Upper lobe of left lung (tissue), 6 donors: ENCODE measurements at places on chromosomes 1 and 21.

DNA sequence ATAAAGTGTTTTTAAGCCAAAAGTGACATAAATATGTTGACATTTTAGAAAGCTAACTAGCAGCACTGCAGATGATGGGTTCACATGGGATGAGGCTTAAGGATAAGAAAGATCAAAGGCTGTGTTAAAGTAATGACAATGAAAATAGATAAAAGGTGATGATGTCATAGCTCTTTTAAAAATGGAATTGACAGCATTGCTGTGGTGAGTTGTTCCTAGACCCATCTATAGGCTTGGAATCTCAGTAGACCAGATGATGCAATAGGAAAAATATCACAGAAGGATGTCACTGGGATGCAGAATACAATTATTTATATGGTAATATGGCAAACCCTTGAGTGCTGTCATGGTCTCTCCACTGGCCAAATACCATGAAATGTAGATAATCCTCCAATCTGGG lies 286.0 kb downstream of the PLA2G4A start:
- DNase-seq = no peak

DNA sequence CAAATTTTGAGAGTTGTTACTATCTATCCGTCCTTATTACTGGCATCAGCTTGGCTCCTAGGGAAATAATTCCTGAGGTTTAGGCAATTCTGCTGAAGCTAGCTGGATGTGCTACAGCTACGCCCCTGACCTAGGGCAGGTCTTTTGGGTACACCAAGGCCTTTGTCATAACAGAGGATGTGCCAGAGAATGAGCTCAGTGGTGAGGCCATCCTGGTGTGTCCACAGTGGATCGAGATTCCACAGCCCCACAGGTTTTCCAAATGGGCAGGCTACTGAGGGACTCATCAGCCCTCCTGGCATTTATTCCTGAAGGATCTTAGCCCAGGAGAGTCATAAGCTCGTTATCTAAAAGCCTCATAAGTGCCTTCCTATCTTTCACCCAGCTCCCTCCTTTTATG lies 475.2 kb upstream of the USP24 start:
- DNase-seq = no peak

GRCh38 chr1:53947172-53947907 lies 1.2 kb downstream of the LRRC42 start:
- no peak for DNase-seq

GRCh38 chr21:31448496-31448895 lies 104.4 kb upstream of the TIAM1 start:
- DNase-seq = no peak

GRCh38 chr1:217465102-217465501 lies 165.8 kb downstream of the GPATCH2 start:
- no peak for DNase-seq

- no peak for DNase-seq
Observed at GRCh38 chr1:245771511-245772281, 616.9 kb downstream of the KIF26B start.

DNA sequence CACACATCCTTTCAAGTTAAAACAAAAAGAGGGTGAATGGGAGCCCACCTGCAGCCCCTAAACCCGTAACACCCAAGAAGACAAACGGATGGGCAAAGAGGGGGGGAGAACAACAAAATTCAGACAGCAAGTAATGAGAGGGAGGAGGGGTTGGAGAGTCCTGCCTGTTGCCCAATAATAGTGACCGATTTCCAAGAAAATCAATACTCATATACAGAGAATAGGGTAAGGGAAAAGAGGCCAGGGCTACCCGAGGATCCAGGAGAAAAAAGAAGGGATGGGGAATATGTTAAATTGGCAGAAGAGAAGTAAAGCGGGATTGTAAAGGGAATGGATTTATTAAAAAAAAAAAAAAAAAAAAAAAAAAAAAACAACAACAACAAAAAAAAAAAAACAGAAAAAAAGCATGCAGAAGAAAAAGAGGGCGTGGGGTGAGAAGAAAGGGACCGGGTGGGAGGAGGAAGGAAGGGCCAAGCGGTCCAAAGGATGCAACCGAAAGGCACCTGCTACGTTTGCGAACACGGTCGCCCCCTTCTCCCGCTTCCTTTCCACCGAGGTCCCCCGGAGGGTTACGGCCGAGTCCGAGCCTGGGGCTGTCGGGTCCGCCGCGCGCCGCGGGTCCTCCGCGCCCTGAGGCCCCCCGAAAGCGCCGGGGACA lies 930 bp downstream of the SLC30A10 start:
- no peak for DNase-seq

- no peak for DNase-seq
Observed at GRCh38 chr1:216453777-216454176, 30.5 kb upstream of the USH2A start.

GRCh38 chr1:204149635-204150565 lies 1.9 kb downstream of the ETNK2 start:
- DNase-seq = no peak

- DNase-seq = peak; percentile 34
Observed at GRCh38 chr1:183243161-183244050, 57.3 kb downstream of the LAMC2 start.

GRCh38 chr1:90046635-90047034 lies 51.7 kb downstream of the ZNF326 start:
- no peak for DNase-seq

DNA sequence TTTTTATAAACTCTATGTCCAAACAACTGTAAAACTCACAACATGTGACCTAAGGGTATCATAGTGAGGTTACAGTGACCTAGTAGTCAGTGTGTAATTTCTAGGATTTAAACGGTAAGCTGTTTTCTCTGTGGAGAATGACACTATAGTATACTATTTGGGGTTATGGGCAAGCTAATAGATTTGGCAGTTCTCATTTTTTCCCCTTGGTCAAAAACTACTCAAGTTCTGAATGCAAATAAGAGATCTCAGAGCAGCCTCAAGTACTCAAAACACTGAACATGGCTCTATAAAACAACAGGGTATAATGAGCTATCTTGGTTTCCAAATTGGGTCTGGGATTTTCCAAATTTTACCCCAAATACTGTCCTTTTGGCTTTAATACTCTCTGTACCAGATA lies 88.5 kb upstream of the HMCN1 start:
- no peak for DNase-seq

DNA sequence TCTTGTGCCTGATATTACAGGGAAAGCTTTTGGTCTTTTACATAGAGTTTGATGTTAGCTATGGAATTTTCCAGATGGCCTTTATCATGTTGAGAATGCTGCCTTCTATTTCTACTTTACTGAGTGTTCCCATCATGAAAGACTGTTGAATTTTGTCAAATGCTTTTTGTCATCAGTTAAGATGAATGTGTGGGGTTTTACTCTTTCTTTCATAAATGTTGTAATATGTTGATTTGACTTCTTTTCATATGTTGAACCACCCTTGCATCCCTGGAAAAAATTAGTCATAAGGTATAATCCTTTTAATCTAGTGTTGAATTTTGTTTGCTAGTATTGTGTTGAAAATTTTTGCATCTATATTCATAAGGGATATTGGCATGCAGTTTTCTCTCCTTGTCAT lies 16.1 kb upstream of the HOOK1 start:
- no peak for DNase-seq

GRCh38 chr1:209400351-209401220 lies 182.9 kb upstream of the CAMK1G start:
- DNase-seq = no peak

GRCh38 chr1:223802602-223803001 lies 43.1 kb downstream of the TP53BP2 start:
- no peak for DNase-seq

DNA sequence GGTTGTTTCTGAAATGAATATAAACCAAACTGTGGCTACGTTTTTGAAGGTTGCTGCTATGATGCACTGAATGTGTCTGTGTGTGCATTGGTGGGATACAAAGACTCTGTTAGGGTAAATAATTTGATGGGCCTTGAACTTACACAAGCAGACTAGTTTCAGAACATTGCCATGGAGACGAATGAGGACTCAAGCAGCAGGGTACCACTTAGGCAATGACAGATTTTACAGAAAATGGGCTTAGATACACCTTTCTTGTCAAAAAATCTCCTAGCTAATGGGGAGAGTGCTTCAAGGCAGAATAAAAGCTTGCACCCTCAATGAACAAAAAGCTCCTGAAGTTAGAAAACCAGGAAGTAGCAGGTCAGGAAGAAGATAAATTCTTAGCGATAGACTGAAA lies 55.7 kb downstream of the IER5 start:
- DNase-seq = no peak

- DNase-seq = no peak
Observed at GRCh38 chr1:65176056-65176450, 28.1 kb downstream of the AK4 start.

- DNase-seq = no peak
Observed at GRCh38 chr1:233982827-233983518, 78.5 kb downstream of the SLC35F3 start.

- DNase-seq = no peak
Observed at GRCh38 chr1:70117046-70117445, 88.3 kb downstream of the LRRC40 start.

- no peak for DNase-seq
Observed at GRCh38 chr1:246959944-246960693, 28.4 kb upstream of the AHCTF1 start.

- DNase-seq = peak; percentile 14
Observed at GRCh38 chr1:10626131-10626731, 151.5 kb downstream of the PEX14 start.

DNA sequence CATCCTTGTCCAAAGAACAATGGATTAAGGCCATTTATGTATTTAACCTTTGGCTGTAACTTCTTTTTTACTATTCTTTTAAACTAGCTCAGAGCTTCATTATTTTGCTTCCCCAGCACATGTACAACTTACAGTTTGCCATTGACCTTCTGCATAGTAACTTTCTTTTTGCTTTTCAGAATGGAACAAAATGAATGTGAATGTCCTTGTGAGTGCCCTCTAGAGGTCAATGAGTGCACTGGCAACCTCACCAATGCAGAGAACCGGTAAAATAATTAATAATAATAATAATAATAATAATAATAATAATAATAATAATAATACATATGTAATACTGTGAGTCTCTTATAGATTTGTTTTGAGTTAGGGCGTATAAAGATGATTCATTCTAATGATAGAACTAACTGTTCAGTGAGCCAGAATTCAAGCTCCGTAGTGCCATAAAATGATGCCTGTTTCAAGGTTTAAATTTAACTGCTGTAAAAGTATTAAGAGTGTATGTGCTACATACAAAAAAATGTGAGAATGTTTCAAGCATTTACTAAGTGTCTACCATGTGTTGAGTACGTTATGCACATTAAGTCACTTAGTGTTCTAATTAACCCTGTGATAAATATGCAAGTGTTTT lies 69.0 kb upstream of the RAVER2 start:
- DNase-seq = no peak

- no peak for DNase-seq
Observed at GRCh38 chr1:119893827-119894700, 2.3 kb downstream of the ADAM30 start.

- DNase-seq = no peak
Observed at GRCh38 chr1:178694923-178695525, 30.0 kb upstream of the RALGPS2 start.

GRCh38 chr1:198535631-198536030 lies 4.8 kb downstream of the ATP6V1G3 start:
- no peak for DNase-seq

- DNase-seq = no peak
Observed at GRCh38 chr1:74689621-74690363, 16.2 kb upstream of the ERICH3 start.

DNA sequence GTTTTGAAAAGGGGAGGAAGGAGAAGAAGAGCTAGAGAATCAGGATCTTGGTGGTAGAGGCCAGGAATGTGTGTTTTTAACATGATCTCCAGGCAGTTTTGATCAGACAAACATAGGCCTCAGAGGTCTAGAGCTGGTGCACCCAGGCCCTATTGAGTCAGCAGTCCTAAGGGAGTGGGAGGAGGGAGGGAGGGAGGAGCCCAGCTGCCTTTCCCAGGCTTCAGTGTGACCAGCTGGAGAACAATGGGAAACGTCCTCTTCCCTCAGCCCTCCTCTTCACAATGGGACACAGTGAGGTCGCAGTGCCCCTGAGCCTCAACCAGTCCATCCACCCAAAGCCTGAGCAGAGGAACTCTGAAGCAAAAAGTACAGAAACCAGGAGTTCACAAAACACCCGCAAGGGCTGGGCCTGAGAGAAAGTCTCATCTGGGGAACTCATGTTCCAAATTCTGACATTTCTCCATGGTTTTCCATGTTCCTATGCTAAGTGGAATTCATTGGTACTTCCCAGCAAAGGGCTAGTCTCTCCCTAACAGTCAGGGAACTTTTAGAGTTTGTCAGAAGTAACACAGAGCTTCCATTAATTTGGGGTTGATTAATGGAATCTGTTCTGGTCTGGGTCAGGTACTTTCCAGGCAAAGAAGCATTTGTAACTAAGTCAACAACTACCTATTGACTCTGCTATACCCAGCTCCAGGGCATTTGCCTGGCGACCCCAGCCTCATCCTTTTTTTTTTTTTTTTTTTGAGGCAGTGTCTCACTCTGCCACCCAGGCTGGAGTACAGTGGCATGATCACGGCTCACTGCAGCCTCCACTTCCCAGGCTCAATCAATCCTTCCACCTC lies 37.5 kb downstream of the ELAPOR1 start:
- DNase-seq = peak; percentile 32

DNA sequence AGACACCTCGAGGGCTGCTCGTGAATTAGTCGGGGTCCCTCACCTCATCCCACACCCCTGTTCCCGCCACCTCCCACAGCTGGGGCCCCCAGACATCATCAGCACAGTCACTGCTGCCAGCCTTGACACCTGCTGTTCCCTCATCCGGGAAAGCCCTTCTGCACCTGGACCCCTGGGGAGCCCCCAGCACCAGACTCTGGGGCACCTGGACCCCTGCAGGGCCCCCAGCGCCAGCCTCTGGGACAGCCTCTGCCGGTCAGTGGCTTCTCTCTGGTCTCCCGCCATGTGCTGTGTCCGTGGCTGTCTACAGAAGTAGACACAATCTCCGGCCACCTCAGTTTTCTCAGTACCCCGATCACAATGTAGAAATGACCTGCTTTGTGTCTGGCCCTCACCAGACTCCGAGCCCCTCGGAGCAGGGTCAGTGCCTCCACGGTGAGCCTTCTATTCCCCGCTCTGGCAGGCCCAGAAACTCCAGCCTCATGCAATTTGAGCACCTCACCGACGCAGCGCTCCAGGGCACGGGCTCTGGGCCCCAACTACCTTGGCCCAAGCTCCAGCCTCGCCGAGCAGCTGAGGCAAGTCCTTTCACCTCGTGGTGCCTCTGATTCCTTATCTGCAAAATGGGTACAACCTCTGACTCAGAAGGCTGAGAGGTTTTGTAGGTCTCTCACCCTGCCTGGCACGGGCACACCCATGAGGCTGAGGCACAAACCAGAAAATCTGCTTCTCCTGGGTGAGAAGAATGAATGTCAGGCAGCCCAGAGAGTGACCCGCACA lies 84.7 kb downstream of the RIPK4 start:
- DNase-seq = no peak
